ENCODE measurements at places on chromosomes 1 and 21.

GRCh38 chr1:5845376-5845775 is 146.8 kb downstream of the NPHP4 start:
- DNase-seq, result peak; percentile 22

- peak; percentile 65 for DNase-seq
These were observed 888 bp upstream of the SNRPE start for GRCh38 chr1:203860396-203861025.

GRCh38 chr21:37792046-37792445 is 124.2 kb downstream of the KCNJ6 start:
- DNase-seq, result no peak

DNA sequence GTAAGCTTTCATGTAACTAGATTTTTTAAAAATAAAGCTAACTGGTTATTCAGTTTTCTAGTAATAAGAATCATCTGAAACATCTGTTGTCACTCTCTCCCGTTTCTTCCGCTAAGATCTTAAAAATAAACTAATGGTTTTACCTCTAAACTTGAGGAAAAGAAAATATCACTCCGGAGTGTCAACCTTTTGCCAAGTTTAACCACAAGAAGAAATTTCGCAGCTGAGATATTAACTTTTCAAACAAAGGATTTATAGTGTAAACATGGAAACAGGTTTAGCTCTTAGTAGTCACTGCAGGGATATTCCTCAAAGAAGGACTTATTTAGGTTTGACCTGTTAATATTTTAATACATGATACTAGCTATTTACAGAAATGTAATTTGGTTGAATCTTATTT is 954.9 kb downstream of the ADGRL2 start:
- DNase-seq, result no peak

DNA sequence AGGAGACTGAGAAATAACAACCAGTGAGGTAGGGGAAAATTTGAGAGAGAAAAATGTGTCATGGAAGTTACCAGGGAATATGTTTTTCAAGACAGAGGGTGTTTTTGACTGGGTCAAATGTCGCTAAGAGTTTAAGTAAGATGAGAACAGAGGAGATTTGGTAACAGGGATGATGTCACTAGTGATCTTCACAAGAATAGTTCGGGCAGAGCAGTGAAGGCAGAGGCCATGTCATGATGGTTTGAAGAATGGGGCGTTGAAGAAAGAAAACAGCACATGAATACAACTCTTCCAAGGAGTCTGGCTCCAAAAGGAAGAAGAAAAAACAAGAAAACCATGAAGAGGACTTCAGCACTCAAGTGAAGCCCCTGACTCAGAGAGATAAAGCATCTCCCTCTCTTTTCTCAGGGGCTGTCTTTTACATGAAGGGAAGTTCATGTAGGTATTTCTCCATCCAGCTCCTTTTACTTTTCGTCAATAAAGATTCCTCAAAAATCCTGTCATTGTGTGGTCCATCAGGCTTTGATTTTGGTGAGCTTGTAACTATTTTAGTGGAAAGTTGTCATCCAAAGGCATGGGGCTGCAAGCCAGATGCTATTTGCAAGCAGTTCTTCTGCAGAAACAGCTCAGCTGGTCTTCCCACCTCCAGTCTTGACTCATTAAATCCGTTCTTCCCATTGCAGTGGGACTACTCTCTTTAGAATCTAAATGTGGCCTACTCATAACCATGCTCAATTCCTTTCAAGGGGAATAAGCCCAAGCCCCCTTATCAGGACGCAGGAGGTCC is 397.3 kb downstream of the LMX1A start:
- no peak for DNase-seq

GRCh38 chr1:203839081-203839480 is 22.3 kb upstream of the SNRPE start:
- DNase-seq, result no peak

GRCh38 chr1:49364676-49365075 is 588.0 kb upstream of the BEND5 start:
- DNase-seq, result no peak

GRCh38 chr1:92795166-92795565 is 10.3 kb upstream of the EVI5 start:
- DNase-seq, result no peak

DNA sequence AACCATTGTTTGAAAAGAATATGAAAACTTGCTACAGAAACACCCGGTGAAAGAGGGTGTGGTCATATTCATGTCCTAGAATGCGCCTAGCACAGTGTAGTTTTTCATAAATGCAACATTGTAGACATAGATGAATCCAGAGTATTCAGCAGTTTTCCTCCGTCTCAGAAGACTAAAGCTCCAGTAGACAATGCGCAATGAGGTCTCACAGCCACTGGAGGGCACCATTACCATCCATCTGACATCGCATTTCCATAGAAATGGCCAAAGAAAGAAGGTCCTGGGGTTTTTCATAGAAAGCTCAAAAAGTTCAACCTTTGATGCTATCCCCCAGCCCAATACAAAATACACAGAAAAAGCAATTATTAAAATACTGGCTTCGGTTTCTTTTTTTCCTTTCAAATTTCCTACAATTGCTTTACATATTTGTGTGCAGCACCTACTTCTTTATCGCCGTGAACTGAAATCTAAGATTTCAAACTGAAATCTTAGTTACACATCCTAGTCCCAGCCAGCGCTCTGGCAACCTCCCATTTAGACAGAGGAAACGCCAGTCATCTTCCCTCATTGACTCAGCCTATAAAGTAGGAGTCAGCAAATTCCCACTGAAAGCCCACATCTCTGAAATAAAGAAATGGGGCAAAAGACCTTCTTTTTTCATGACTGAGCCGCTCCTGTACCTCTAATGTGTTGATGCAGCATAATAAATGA is 3.9 kb upstream of the CD58 start:
- DNase-seq, result peak; percentile 77

- DNase-seq, result no peak
These were observed 5.1 kb upstream of the FUBP1 start for GRCh38 chr1:77983997-77984355.

GRCh38 chr1:108512239-108513043 is 47.5 kb upstream of the EEIG2 start:
- DNase-seq, result peak; percentile 58

DNA sequence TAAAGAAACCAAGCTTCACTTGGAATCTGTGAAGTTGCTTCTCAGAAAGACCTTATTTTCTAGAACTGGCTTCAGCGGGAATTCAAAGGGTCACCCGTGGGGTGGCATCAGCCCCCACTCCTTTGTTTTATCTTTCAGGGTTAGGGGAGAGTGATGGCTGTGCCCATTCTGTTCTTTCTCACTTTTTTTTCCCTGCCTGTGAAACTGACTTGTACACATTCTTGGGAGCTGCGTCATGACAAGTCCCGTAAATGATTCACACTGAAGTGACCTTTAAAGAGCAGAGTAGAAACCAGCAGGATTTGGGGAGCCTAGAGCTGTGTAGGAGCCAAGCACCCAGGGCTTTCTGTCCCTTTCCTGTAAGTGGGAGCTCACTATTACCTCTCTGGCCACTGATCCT is 43.8 kb downstream of the SLC44A3 start:
- peak; percentile 95 for DNase-seq

- DNase-seq, result no peak
These were observed 20.7 kb downstream of the MCM3AP start for GRCh38 chr21:46264690-46265144.

DNA sequence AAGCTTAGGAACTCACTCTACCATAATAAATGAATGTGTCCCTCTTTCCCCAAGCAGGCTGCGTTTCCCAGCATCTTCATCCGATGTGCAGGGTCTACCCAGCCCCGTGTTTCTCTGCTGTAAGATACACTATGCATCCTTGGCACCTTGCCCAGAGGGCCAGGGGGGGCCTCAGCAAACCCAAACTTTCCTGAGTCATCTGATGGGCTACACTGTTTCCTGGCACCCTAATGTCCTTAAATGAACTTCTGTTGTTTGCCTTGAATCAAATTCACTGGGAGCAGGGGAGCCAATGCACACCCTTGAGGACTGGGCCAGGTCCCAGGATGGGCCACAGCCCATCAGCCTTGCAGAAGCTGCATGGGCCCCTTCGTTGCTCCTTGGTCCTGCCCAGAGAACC is 145.5 kb downstream of the IGSF21 start:
- no peak for DNase-seq

DNA sequence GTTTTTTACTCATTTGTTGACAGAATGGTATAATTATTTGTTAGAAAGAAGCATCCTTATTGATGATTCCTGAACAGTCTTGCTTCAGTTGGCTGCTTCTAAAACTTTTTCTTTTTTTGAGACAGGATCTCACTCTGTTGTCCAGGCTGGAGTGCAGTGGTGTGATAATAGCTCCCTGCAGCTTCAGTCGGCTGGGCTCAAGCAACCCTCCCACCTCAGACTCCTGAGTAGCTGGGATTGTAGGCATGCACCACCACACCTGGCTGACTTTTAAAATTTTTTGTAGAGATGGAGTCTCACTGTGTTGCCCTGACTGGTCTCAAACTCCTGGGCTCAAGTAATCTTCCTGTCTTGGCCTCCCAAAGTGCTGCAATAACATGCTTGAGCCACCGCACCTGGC is 38.8 kb downstream of the MACF1 start:
- DNase-seq, result no peak

GRCh38 chr1:16183765-16184556 is 28.1 kb upstream of the EPHA2 start:
- DNase-seq, result no peak

DNA sequence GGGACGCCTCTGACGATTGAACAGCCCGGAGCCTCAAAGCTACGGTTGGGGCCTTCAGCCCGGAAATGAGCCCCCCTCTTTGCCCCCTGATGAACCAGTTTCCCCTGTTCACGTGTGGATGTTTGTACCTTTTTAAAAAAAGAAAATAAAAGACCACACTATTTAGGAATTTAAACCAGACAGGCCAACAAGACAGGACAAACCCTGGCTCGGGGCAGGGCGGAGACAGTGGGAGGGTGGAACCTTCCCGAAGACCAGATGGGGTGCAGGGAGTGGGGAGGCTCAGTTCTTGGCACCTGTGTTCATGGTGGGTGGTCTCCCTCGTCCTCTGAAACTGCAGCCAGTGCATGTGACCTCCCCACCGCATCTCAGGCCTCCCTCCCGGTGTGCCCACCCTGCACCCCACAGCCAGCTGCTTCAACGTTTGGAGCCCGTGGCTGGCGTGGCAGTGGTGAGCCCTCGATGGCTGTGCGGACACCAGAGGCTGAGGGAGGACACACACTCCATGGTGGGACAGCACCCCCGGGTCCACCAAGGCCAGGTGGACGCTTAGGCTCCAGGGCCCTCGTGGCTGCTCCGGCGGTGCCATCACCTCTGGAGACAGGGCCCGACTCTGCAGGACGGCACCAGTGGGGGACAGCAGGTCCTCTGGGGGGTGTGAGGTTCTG is 45.6 kb downstream of the COL18A1 start:
- DNase-seq, result no peak

DNA sequence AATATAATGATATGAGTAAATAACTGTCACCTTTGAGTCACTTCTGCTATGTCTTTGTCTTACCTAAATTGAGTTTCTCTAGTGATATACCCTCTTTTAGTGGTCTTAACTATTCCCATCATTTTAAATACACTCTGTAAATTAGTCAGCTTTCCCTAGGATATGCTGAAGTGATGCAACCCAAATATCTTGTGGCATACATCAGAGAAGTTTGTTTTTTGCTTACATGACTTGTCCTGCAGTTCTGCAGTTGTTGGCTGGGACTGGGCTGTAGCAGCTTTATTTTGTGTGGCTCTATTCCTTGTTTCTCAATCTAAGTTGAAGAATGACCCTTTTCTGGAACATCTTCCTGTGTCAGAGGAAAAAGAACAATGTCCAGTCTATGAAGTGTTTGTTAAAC is 76.4 kb downstream of the TTC3 start:
- peak; percentile 43 for DNase-seq

GRCh38 chr1:56065729-56066128 is 513.6 kb downstream of the PLPP3 start:
- peak; percentile 48 for DNase-seq

DNA sequence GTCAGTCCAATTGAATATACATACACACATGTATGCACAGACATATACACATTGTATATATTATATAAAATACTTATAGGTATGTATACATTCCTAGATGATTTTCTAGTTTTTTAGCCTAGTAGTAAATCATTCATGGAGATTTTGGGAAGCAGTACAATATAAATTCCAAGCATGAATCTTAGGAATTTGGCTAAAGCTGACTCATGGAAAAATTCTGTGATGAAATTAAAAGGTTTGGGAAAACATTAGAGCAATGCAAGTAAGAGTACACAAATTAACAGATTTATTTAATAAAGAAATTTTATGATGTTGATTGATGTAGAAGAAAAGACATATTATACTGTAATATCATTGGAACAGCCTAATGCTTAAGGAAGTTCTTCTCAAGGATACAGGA is 43.7 kb upstream of the PTGFR start:
- no peak for DNase-seq

GRCh38 chr1:97814121-97814520 is 106.7 kb downstream of the DPYD start:
- DNase-seq, result peak; percentile 80

- peak; percentile 55 for DNase-seq
These were observed 10.0 kb upstream of the RPE65 start for GRCh38 chr1:68459796-68460195.

DNA sequence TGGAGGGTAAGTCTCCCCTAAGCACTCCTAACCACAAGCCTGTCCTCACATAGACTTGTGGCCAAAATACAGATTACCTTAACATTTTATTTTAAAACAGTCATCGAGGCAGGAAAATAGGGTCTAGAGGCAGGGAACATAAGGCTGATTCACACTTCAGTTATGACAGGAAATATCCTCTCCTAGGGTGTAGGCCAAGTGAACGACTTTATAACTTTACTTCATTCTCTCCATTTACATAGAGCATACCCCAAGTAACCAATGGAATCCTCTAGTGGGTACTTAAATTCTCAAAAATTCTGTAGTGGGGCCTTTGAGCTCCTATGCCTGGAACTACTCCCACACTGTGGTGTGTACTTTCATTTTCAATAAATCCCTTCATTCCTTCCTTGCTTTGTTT is 113.0 kb downstream of the WDR3 start:
- DNase-seq, result peak; percentile 6

DNA sequence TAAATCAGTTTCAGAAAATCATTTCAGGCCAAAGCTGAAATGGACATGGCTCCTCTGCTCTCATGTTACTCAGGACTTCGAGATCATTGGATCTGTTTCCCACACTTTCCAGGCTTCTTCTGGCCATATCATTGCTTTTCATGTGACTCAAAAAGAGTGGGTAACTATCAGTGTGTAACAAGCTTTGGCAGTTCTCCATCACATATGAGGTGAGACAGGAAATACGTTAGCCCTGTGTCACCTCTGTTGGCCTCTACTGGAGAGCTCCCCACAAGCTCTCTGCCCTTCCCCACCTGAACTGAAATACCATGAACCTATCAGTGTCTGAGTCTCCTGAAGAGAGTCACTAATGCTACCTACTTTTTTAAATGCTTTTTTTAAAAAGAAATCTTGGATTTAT is 128.2 kb downstream of the LBR start:
- peak; percentile 61 for DNase-seq

DNA sequence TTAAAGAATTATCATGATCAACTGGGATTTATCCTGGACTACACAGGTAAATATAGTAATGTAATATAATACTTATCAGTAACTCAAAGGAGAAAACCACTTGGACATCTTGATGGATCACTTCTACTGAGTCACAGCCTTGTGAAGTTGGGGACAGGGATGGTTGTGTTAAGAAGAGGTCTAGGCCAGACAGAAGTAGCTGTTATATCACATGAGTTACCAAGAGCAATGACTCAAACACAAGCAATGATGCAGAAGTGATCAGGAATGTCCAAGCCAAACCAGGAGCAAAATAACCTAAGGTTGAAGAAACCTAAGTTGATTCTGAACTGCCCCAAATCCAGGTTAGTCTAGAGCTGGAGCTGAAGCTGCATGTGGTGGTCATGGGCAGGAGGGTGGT is 424.5 kb upstream of the DAB1 start:
- no peak for DNase-seq

- DNase-seq, result no peak
These were observed 33.5 kb upstream of the UTS2 start for GRCh38 chr1:7886405-7886745.

Measured in ELR (cell line).